Caco-2 (cell line): ENCODE measurements at places on chromosomes 2 and 18.

GRCh38 chr2:127472268-127472667, 54.0 kb downstream of the IWS1 start:
- DNase-seq = no peak

DNA sequence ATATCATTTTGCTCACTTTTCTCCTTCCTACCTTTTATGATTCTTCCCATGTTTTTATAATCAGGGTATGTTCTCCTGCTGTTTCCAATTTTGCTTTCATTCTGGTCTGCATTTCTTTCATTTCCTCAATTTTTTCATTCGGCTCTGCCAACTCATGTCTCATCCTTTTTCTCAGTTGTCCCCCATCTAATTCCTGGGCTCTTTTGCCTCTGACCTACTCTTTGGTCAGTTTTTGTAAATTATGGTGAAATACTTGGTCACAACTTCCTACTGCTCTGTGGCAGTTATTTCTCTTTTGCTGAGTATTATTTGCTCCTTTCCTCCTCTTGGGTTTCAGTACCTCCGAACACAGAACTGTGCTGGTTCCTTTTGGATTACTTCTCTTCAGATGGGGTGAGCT, 27.5 kb downstream of the MYO7B start:
- DNase-seq = no peak

DNA sequence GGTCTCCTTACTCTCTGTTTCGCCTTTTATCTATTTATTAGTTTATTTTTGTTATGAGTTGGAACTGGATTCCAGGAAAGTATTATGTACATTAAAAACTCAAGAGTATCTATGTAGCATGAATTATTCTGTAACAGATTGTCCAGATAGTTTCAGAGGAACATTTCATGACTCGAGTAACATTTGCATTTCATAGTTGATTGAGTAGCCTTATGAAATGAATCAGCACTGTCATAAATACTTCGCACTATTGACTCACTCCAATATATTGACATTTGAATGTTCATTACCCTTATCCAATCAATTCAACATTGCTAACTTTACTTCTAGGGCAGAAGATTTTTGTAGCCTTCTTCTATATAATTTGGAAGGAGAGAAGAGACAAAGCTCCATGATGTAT, 11.3 kb upstream of the VRK2 start:
- DNase-seq = no peak

DNA sequence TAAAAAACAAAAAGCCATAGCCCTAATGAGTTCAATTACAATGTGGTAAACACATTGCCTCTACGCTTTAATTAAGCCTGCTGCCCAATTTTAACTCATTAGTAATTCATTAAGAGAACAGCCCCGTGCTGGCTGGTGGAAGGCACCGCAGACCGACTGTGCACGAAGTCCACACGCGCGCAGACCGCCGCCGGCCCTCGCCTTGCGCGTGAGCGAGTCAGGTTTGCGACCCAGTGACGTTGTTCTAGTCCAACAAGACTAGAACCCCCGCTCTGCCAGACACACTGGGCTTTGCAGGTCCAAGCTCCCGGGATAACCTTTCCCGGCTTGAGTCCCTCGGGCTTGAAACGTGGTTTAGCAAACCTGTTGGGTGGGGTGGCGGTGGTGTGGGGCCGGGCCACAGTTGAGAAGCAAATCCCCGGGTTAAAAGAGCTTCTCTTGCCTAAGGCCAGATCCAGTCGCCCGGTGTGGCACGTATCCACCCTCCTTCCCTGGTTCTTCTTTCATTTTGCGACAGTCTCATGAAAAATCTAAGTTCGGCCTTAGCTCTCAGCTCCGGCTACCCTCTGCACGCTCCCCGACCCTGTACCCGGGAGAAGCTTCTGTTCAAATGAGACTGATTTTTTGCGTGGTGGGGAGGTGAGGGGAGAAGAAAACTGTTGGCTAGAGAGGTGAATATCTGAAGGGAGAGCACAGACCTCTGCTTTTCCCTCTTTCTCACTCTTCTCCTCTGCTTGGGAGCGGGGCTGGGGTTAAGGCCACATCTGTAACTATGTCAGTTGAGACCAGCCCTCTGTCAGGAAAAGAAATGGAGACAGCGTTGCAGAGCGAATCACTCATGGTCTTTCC, 11.1 kb upstream of the SKOR2 start:
- no peak for DNase-seq

GRCh38 chr2:86054535-86055082, 51.1 kb downstream of the POLR1A start:
- no peak for DNase-seq

- DNase-seq = no peak
Measured at GRCh38 chr2:149021271-149021719, 17.2 kb upstream of the LYPD6B start.

- DNase-seq = no peak
Measured at GRCh38 chr2:224180810-224181209, 141.7 kb upstream of the SERPINE2 start.

GRCh38 chr18:76365561-76365960, 129.5 kb downstream of the ZNF516 start:
- no peak for DNase-seq

DNA sequence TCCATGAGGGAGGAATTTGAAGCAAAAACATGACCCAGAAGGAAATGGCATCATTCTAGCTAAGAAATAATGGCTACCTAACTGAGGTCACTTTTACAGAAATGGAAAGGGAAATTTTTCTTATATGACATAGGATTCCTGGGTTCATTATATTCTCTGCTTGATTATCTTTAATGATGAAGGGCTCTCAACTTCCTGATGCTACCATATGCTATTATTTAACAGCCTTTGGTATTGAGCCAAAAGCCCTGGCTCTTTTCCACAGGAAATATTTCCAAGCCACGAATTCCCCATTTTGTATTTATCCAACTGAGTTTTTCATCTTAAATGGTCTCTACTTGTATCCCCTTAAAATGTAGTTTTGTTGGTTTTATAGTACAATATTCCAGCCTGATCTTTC, 63.2 kb upstream of the NPAS2 start:
- DNase-seq = no peak

- no peak for DNase-seq
Measured at GRCh38 chr2:232126301-232127099, 165.0 kb downstream of the DIS3L2 start.

- DNase-seq = no peak
Measured at GRCh38 chr18:61554117-61554776, 221.0 kb downstream of the CDH20 start.

- no peak for DNase-seq
Measured at GRCh38 chr2:105765415-105766299, 20.9 kb downstream of the NCK2 start.

GRCh38 chr18:11494107-11494506, 115.3 kb upstream of the SLC35G4 start:
- DNase-seq = no peak

DNA sequence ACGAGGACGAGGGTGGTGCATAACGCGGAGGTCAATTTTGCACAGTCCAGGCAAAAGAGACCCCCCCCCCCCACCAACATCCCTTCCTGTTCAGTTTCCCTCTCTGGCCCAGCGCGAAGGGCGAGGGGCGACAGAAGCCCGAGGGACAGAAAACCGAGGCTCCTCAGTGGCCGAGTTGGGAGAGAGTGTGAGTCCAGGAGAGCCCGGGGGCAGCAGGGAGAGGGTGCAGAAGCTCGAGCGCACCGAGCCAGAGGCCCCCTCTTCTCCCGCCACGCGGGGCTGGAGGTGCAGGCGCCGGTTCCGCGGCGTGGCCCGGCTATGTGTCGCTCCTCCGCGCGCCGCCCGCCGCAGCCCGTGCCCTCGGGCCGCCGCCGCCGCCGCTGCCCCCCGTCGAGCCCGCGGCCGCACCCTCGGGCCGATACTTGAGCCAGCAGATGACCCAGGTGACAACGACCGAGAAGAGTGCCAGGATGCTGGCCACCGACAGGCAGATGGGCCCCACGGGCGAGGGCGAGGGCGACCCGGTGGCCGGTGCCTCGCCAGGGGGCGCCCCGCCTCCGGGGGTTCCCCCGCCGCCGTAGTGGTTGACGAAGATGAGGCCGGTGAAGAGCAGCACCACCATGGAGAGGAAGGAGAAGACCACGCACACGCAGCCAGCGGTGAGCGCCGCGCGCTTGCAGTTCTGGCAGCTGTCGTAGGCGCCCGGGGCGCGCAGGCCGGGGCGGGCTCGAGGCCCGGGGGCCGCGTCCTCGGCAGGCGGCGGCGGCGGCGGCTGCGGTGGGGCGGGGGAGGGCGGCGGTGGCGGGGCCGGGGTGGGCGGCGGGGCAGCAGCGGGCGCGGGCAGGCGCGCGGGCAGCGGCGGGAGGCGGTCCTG, 20.2 kb upstream of the PAX3 start:
- peak; percentile 57 for DNase-seq

DNA sequence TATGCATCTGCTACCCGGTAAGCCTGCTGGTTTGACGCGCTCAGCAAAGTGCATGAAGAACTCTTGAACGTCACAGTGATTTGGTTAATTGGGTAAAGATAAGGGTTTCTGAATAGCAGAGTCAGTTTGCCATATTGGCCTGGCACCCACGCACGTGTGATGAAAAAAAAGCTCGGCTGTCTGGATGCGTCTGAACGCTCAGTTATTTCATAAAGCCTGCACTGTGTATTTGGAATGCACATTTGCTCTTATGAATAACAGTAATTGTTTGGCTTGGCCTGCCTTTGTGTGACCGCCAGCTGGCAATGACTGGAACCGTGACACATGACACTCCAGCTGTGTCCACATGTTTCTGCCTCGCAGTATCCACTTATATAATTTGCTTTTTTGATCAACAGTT, 129.2 kb upstream of the MEIS1 start:
- DNase-seq = no peak
